GM04503 (cell line): ENCODE measurements at places on chromosomes 13 and 19.

DNA sequence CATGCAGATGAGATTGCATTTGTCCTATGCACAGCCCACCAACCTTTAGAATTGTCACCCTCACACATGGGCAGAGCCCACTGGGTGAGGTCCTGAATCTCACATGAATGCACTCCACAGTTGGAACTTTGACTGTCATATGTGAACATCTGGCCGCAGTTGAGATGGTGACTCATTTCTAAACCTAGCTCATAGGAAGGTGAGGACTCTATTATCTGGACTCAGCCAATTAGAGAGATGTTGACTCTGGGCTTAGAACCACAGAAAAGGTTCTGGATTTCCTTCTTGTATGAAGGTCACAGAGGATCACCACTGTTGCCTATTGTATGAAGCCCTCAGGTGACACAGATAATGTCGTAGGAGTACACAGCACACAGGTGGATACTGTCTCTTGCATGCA is 25.6 kb upstream of the ZNF681 start:
- DNase-seq = no peak

- DNase-seq = no peak
Observed at GRCh38 chr13:109697936-109698335, 88.4 kb downstream of the IRS2 start.

GRCh38 chr19:39826311-39826945 is 7.5 kb downstream of the DYRK1B start:
- no peak for DNase-seq

- DNase-seq = no peak
Observed at GRCh38 chr13:33109271-33109697, 93.1 kb downstream of the KL start.

GRCh38 chr13:113110048-113110851 is 4.7 kb downstream of the F7 start:
- DNase-seq = no peak

- DNase-seq = no peak
Observed at GRCh38 chr13:85608255-85608829, 190.9 kb downstream of the SLITRK6 start.

DNA sequence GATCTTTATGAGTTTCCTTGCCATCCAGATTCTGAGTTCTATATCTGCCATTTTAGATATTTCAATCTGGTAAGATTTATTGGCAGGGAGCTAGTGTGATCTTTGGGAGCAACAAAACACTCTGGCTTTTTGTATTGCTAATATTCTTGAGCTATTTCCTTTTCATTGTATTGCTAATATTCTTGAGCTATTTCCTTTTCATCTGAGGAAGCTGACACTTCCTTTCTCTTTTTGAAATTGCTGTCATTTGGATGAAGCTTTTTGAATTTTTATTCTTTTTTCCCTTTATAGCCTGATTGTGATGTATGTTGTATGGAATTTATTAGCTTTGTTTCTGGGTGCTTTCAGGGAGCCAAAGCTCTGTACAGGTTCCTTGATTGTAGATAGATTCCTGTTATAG is 873.5 kb upstream of the ATXN8OS start:
- no peak for DNase-seq

DNA sequence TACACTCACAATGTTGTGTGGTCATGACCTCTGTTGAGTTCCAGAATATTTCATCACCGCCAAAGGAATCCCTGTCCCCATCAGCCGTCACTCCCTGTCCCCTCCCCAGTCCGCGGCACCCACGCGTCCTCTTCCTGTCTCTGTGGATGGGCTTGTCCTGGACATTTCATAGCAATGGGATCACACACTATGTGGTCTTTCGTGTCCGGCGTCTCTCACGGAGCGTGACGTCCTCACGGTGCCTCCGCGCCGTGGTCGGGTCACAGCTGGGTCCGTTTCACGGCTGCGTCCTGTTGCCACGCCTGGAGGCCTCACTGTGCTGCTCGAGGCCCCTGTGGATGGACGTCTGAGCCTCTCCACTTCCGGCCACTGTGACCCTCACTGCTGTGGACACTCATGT is 6.6 kb downstream of the AZU1 start:
- no peak for DNase-seq

- DNase-seq = no peak
Observed at GRCh38 chr13:22316494-22317025, 645.7 kb downstream of the FGF9 start.

- no peak for DNase-seq
Observed at GRCh38 chr13:26971990-26972887, 199.4 kb downstream of the USP12 start.

DNA sequence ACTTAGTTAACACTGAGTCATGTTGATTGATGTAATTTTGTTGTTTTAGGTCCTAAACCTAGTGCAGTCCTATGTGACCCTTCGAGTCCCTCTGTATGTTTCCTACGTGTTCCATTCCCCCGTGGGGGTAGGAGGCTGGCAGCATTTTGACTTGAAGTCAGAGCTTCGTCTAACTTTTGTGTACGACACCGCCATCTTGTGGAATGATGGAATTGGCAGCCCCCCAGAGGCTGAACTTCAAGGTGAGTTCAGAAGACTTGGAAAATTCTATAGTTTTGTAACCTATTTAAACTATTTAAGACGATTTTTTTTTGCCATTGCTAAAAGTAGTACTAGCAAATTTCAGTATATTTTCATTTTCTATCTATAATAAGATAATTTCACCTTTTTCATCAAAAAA is 117.9 kb downstream of the STOML3 start:
- no peak for DNase-seq

GRCh38 chr13:45149964-45150363 is 29.7 kb downstream of the GTF2F2 start:
- DNase-seq = no peak

DNA sequence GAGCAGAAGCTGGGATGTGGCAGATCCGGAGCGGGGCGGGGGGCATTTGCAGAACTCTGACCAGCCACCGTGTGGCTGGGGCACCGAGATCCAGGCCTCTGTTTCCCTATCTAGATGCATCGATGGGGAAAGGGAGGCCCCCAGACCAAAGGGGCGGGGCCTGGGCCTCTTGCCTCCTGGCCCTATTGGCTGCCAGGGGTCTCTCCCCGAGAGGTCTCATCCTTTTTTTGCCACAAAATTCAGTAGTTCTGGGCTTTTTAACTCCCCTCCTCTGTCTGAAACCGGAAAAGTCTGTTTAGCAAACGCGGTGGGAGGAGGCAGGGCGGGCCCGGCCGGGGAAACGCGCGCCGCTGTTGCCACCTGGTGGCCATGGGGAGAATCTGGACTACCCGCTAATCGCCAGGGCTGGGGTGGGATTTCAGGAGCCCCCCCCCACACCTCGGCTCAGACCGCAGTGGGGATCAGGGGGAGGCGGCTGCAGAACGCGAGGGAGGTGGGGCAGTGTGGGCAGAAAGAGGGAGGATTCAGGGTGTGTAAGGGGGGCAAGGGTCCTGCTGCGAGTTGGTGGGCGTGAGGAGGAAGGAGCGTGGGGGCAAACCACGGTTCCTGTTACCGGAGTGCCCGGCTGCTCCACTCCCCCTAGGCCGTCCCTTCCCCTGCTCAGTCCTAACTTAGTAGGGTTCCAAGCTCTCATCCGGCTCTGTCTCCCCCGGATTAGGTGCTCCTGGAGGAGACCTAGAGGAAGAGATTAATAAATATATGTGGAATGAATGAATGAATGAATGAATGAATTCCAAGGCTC is 28.3 kb downstream of the IL12RB1 start:
- DNase-seq = no peak

DNA sequence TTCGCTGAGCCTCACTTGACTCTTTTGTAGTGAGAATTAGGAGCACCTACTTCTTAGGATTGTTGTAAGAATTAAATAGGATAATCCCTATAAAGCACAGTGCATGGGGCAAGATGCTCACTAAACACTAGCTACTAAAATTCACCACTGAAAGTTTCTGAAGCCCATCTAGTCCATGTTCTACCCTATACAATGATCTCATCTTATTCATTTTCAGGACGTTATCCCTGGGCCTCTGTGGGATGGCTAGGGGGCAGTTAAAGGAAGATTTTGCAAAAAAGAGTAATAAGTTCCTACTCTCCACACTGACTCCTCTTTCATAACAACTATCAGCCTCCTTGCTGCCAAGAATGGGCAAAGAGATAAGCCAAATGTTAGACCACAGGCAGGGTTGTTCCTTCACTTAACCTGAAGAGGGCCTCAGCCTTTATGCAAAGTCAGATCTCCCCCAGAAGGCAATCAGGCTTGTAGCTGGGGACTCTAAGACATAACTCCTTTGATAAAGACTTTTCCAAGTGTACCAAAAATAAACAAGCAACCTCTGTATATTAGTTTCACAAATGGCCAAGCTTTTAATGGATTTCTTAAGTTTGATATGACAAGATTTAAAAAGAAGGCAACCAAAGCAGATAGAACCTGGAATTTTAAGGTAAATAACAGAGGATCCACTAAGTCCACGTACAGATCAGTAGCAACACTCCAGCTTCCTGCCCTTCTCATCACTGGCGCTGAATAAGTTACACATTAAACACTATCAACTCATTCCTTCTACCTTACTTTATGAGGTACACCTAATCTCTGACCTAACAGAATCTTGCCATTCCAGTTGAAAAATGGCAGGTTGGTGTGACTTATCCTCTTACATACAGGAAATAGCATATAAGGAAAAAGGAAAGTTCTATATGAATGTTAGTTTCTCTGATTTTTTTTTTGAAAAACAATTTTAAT is 44.4 kb downstream of the ELF1 start:
- DNase-seq = no peak

DNA sequence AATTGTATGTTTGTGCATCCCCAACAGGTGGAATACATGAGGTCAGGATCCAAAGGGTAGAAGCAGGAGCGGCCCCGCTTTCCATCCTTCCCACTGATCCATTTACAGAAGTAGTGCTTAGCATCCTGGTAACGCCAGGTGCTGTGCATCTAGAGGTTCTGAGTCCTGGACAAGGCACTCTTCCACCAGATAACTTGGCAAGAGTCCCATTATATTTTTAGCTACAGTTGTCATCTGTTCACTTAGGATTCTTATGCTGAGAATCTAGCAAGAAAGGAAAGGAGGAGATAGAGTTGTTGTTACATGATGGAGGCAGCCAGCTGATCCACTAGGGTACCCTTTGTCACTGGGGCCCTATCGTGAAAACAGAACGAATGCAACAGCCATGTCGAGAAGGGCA is 389.5 kb upstream of the ZNF507 start:
- no peak for DNase-seq

DNA sequence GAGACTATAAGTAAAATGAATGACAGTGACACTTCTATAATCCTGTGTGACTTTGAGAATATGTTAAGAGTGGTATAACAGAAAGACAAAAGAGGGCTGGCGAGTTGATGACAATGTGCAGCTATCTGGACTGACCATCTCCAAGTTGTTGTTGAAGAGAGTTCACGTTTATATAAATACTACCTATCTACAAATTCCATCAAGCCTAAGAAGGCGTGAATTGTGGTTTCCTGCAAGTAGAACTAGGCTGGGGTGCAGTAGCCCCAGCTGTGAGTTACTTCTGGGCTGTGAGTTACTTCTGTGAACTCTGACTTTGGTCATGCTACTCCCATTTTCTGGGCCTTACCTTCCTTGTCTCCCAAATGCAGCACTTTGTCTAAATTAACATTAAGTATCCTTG is 561.0 kb downstream of the TBC1D4 start:
- no peak for DNase-seq

- DNase-seq = no peak
Observed at GRCh38 chr13:101700598-101700997, 248.1 kb downstream of the ITGBL1 start.

GRCh38 chr19:56348289-56348877 is 33.7 kb upstream of the ZSCAN5A start:
- DNase-seq = no peak

DNA sequence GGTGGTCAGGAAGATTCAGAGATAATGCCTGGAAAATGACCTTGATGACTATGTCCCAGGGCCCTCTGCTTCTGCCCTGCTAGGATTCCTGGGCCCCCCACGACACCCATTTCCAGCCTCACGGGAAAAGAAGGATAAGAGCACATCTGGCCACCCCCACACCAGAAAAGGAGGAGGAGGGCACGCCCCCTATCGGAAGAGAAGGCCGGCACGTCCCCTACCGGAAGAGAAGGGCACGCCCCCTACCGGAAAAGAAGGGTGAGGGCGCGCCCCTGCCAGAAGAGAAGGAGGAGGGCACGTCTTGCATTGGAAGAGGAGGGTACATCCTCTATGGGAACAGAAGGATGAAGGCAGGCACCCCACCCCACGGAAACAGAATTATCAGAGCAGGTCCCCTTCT is 84.3 kb downstream of the IER2 start:
- no peak for DNase-seq

- no peak for DNase-seq
Observed at GRCh38 chr13:57996717-57997116, 365.2 kb downstream of the PCDH17 start.

DNA sequence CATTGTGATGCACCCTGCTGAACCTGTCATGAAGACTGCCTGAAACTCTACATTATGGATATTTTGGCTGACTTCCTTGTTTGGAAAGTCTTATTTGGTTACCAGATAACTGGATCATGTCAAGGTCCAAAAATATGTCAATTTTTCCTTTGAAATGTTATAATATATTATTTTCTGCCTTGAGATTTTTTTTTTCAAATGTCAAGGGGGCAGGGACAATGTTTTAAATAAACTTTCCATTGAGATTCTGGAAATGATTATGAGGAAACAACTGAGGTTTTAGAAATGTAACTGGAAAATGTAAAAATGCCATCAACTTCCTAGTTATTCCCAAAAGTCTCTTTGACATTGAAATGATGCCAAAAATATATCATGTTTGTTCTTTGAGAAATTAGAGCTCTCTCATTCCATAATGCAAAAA is 117.0 kb downstream of the RFC3 start:
- DNase-seq = no peak

GRCh38 chr19:31969016-31969415 is 376.4 kb upstream of the ZNF507 start:
- no peak for DNase-seq

DNA sequence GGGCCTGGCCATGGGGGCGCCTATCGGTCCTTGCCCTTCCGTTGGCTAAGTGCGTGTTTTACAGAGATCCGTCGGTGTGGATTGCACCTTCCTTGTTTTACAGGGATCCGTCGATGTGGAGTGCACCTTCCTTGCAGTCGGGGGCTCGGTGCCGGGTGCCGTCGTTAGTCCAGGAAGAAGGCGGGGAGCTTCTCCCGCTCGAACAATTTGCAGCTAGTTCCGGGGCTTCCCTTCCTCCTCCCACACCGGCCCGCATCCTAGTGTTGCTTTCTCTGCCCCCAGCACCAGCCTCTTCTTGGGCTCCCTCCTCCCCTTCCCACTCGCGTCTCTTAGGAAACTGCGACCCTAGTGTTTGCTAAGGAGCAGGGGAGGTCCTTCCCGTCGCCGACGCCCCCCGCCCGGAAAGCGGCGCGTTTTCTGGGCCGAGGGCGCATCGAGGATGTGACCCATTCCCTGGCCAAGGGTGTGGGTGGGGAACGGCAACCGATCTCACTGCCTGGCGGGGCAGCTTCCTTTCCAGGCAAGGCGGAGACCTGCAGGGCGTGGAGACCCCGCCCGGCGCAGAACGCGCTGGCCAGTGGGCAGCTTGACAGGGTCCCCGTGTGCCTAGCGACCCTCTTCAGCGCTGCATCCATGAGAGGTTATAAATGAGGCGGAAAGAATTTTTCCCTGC is 75.7 kb upstream of the ZNF91 start:
- DNase-seq = no peak

GRCh38 chr13:74246487-74246886 is 112.3 kb upstream of the KLF12 start:
- no peak for DNase-seq

- DNase-seq = no peak
Observed at GRCh38 chr13:109139346-109139745, 509.9 kb downstream of the MYO16 start.
